HCT116 (cell line): ENCODE measurements at places on chromosomes 4 and X. TPM values are rescaled to one million over a fixed set of nuclear protein-coding genes. Genes with fewer than 3 reads are reported as not detected.

The PGAM4 gene
- not detected for total RNA-seq

The GLRA3 gene
- not detected for total RNA-seq

The SRPK3 gene
- total RNA-seq: not detected

GRCh38 chr4:13605330-13605729, 22.2 kb downstream of the BOD1L1 start:
- DNase-seq: no peak

DNA sequence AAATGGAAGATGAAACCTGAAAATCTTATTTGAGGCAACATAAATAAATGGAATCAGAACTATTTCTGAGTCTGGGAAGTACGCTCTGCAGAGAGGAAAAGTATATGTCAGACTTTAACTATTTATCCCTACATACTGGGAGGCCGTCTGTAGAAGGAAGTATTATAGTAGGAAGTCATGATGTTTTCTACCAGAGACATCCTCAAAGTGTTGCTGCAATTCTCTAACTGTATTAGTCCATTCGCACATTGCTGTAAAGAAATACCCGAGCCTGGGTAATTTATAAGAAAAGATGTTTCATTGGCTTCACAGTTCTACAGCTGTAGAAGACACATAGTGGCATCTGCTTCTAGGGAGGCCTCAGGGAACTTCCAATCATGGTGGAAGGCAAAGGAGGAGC, 88.7 kb upstream of the TBL1X start:
- DNase-seq: no peak
